Kidney (tissue), 22 donors: ENCODE measurements at places on chromosomes 12 and 14. TPM values are rescaled to one million over a fixed set of nuclear protein-coding genes. Genes with fewer than 3 reads are reported as not detected.

GRCh38 chr12:58883576-58884334 lies 36.5 kb downstream of the LRIG3 start:
- H3K27me3 ChIP-seq = no peaks in the 10 kb centered on the region
- DNase-seq = no peak
- H3K4me3 ChIP-seq = no peak overlapping the region
- no peaks in the 10 kb centered on the region for H3K4me1 ChIP-seq
- H3K36me3 ChIP-seq = peaks cover 54% of the 10 kb centered on the region

- H3K27me3 ChIP-seq = no peaks in the 10 kb centered on the region
- peak; percentile 81 for DNase-seq
- H3K27ac ChIP-seq = peak overlapping the region; percentile 83
These were observed 20.1 kb downstream of the TSPAN9 start for GRCh38 chr12:3097186-3097804.

GRCh38 chr12:31346267-31346666 lies 20.3 kb upstream of the SINHCAF start:
- no peak overlapping the region for H3K27ac ChIP-seq
- no peak overlapping the region for H3K4me3 ChIP-seq
- no peaks in the 10 kb centered on the region for H3K27me3 ChIP-seq
- no peak for DNase-seq
- no peaks in the 10 kb centered on the region for H3K4me1 ChIP-seq

DNA sequence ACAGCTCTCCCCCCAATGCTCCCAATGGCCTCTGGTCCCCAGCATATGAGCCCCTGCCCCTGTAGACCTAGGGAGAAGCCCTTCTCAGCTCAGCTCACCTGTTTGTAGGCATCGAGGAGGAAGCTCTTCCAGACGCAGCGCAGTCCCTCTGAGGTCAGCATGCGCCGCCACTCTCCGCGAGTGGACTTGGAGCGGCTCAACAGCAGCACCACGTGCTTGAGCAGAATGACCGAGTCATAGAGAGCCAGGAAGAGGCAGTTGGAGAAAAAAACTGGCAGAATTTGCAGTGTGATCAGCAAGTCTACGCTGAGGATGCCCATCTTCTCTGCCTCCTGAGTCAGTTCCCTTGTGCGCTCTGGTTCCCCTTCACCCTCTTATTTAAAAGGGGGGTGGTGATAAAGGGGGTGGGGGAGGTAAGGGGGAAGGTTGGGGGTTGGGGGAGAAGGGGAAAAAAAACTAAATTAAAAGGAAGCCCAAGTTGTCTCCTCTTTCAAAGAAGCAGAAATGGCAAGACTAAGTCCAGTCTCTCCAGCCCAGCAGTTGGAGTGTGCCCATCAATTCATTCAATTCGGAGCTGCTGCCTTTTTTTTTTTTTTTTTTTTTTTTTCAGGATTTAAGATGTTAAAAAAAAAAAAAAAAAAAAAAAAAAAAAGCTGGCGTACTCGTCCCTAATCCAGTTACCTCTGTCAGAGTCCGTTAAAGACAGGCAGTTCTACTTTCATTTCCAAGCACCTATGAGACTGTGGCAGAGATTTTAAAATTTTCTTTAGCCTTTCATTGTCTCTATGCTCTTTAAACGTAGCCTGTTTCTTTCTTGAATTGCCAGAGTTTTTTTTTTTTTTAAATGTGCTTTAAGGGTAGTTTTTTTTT lies at the start of gene DIO2:
Gene DIO2, minus strand, starts transcription at position 352 of the 870 bp plus-strand sequence. Its CDS starts 32 bp downstream, at position 320.
- H3K27ac ChIP-seq = no peak within 1 kb of the TSS
- H3K27me3 ChIP-seq = no peaks in the 10 kb centered on the region
- peak; percentile 2 for DNase-seq
- peak within 1 kb of the TSS; percentile 43 for H3K4me3 ChIP-seq

- no peaks in the 10 kb centered on the region for H3K36me3 ChIP-seq
- H3K4me1 ChIP-seq = no peaks in the 10 kb centered on the region
- no peak overlapping the region for H3K4me3 ChIP-seq
- no peak for DNase-seq
- no peak overlapping the region for H3K27ac ChIP-seq
These were observed 7.1 kb downstream of the SNRNP35 start for GRCh38 chr12:123465084-123465483.

GRCh38 chr12:59660148-59660547 lies 64.3 kb downstream of the SLC16A7 start:
- no peaks in the 10 kb centered on the region for H3K4me1 ChIP-seq
- H3K36me3 ChIP-seq = no peaks in the 10 kb centered on the region
- H3K27me3 ChIP-seq = no peaks in the 10 kb centered on the region
- H3K4me3 ChIP-seq = no peak overlapping the region

DNA sequence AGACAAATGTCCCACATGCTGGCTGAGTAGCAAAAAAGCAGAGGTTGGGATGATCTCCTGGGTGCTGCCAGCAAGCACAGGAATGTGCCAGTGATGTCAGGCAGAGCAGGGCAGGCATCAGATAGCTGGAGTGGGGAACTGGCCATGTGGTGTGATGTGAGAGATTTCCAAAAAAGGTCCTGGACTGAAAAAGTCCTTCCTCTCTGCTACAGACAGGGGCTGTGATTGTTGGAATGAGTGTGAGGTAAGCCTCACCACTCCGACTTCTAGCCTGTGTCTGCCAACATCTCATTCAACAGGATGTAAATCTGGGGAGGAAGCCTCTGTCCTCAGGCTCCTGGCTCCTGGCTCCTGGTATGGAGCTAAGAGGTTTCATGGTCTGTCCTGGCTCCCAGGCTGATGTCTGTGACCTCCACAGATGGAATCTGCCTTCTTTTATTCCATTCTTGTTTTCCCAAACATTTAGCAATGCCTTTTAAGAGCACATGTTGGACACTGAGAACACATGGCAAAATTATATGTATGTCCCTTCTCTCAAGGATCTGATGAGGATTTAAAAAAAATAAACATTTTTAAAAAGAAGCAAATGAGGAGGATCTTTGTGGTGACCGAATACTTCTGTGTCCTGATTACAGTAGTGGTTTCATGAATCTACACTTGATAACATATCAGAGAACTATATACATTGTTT lies 50.1 kb upstream of the STK38L start:
- peaks cover 7% of the 10 kb centered on the region for H3K4me1 ChIP-seq
- no peak for DNase-seq
- no peaks in the 10 kb centered on the region for H3K27me3 ChIP-seq
- H3K4me3 ChIP-seq = no peak overlapping the region

- H3K27ac ChIP-seq = peak overlapping the region; percentile 89
- no peaks in the 10 kb centered on the region for H3K27me3 ChIP-seq
- no peak overlapping the region for H3K4me3 ChIP-seq
- H3K36me3 ChIP-seq = no peaks in the 10 kb centered on the region
- peaks cover 3% of the 10 kb centered on the region for H3K4me1 ChIP-seq
- DNase-seq = peak; percentile 39
These were observed 9.0 kb downstream of the PITPNM2 start for GRCh38 chr12:123141615-123142517.

GRCh38 chr12:57250956-57251355 lies at the start of gene STAC3:
STAC3 (minus strand) TSS chr12:57251187; CDS start chr12:57249636, 1,551 bp downstream.
- H3K36me3 ChIP-seq = peaks cover 9% of the 10 kb centered on the region
- H3K4me1 ChIP-seq = no peaks in the 10 kb centered on the region
- no peak for DNase-seq
- no peaks in the 10 kb centered on the region for H3K27me3 ChIP-seq
- H3K27ac ChIP-seq = no peak within 1 kb of the TSS

DNA sequence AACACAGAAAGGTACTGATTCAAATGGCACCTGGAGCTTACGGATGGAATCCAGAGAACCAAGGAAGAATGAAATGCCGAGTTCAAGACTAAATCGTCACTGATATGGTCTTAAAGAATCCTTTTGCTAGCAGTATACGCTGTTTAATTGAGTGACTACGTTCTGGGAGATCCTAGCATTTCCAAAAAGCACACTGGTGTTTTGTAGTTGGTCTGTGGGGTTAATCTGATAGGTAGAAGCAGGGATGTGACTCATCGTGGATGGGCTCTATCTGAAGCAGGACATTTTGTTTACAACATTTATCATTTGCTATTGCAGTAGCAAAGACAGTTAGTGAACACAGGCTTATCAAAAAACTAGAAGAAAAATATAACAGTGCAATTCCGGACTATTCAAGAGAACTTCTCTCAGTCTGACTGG lies 169.2 kb upstream of the HMGA2 start:
- no peak overlapping the region for H3K27ac ChIP-seq
- H3K36me3 ChIP-seq = no peaks in the 10 kb centered on the region
- DNase-seq = no peak
- H3K4me1 ChIP-seq = no peaks in the 10 kb centered on the region
- H3K27me3 ChIP-seq = no peaks in the 10 kb centered on the region
- H3K4me3 ChIP-seq = no peak overlapping the region

DNA sequence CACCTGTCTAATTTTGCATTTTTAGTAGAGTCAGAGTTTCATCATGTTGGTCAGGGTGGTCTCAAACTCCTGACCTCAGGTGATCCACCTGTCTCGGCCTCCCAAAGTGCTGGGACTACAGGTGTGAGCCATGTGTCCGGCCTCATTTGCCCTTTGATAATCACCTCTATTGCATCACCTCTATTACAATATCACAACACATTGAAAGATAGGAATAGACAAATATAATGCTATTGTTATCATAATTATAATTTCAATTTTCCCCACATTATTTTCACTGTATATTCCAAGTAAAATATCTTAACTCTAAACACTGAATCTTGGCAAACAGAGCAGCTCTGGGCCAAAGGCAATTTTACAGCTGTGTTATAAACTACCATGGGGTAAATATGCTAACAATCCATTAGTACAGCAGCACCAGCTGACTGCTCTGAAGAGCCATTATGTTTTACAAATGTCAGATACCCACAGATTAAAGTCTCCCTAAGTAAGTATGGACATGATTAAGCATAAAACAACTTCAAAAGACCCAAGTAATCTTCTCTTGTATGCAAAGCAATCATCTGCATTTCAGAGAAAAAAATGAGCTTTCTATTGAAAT lies 173.2 kb downstream of the MED13L start:
- DNase-seq = no peak
- no peaks in the 10 kb centered on the region for H3K36me3 ChIP-seq
- H3K27ac ChIP-seq = no peak overlapping the region
- H3K4me3 ChIP-seq = no peak overlapping the region

DNA sequence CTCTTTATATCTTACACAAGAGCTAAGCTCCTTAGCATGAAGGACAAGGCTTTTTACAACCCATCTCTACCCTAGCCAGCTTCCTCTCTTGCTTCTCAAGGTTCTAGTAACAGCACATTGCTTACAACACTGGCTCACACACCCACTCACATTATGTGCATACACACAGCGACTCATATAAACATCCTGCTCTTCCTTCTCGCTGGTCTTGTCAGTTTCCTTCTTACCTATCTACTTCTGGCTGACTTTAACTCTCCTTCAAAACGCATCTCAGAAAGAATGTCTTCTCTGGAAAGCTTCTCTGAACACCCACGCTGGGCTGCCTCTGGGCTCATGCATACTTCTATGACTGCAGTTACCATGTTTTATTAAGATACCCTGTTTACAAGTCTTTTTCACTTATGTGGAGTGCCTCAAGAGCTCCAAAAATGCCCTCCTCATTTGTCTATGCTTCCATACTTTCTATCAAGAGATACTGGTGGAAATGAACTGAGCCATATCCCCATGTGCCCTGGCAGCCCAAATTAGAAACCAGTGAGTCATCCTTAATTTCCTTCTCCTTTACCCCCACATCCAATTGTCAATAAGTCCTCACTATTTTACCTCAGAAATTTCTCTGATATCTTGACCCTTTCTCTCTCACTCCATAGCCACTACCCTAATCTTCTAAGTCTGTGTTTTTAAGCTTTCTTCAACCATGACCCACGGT lies 126.9 kb upstream of the KRAS start:
- H3K36me3 ChIP-seq = no peaks in the 10 kb centered on the region
- no peak for DNase-seq
- H3K4me3 ChIP-seq = no peak overlapping the region
- H3K4me1 ChIP-seq = no peaks in the 10 kb centered on the region
- no peaks in the 10 kb centered on the region for H3K27me3 ChIP-seq

GRCh38 chr14:68306934-68307789 lies 485.7 kb downstream of the ZFP36L1 start:
- peaks cover 11% of the 10 kb centered on the region for H3K4me1 ChIP-seq
- no peaks in the 10 kb centered on the region for H3K27me3 ChIP-seq
- peak overlapping the region; percentile 54 for H3K27ac ChIP-seq

GRCh38 chr14:70382536-70382935 lies 23.1 kb upstream of the COX16 start:
- H3K36me3 ChIP-seq = peaks cover 6% of the 10 kb centered on the region
- no peak overlapping the region for H3K4me3 ChIP-seq
- H3K27ac ChIP-seq = no peak overlapping the region
- H3K4me1 ChIP-seq = no peaks in the 10 kb centered on the region
- H3K27me3 ChIP-seq = no peaks in the 10 kb centered on the region

GRCh38 chr12:1553536-1553935 lies 40.8 kb downstream of the FBXL14 start:
- H3K27me3 ChIP-seq = no peaks in the 10 kb centered on the region
- no peak overlapping the region for H3K4me3 ChIP-seq
- H3K36me3 ChIP-seq = no peaks in the 10 kb centered on the region

GRCh38 chr12:98419081-98419794 lies 96.2 kb upstream of the TMPO start:
- H3K27ac ChIP-seq = no peak overlapping the region
- H3K36me3 ChIP-seq = no peaks in the 10 kb centered on the region
- no peak overlapping the region for H3K4me3 ChIP-seq
- H3K4me1 ChIP-seq = no peaks in the 10 kb centered on the region
- no peaks in the 10 kb centered on the region for H3K27me3 ChIP-seq

GRCh38 chr14:105240811-105241576 lies 7.3 kb upstream of the BTBD6 start:
- H3K27me3 ChIP-seq = no peaks in the 10 kb centered on the region
- no peaks in the 10 kb centered on the region for H3K4me1 ChIP-seq
- H3K4me3 ChIP-seq = no peak overlapping the region

- H3K27me3 ChIP-seq = no peaks in the 10 kb centered on the region
- no peaks in the 10 kb centered on the region for H3K4me1 ChIP-seq
- no peak overlapping the region for H3K4me3 ChIP-seq
- H3K27ac ChIP-seq = no peak overlapping the region
- no peaks in the 10 kb centered on the region for H3K36me3 ChIP-seq
These were observed 1655.3 kb upstream of the FLRT2 start for GRCh38 chr14:83874662-83875061.

GRCh38 chr12:112599871-112600270 lies 181.1 kb downstream of the PTPN11 start:
- H3K27me3 ChIP-seq = no peaks in the 10 kb centered on the region
- DNase-seq = no peak
- no peak overlapping the region for H3K27ac ChIP-seq

Gene DMAC2L
- 23.7 TPM for total RNA-seq

Gene SLC6A15
- 0.28 TPM for total RNA-seq

Gene POTEG
- total RNA-seq = not detected

Gene CPNE6
- total RNA-seq = 0.19 TPM

Gene SAMD15
- 6.2 TPM for total RNA-seq

Gene IQSEC3
- total RNA-seq = 1.4 TPM

Gene KLHL33
- 0.72 TPM for total RNA-seq

Gene TESPA1
- 4.9 TPM for total RNA-seq

Gene CRIP2
- 357 TPM for total RNA-seq

Gene SSTR1
- 4.0 TPM for total RNA-seq

Gene MNAT1
- total RNA-seq = 29.6 TPM
